ENCODE measurements at places on chromosomes 4 and X. TPM values are rescaled to one million over a fixed set of nuclear protein-coding genes. Genes with fewer than 3 reads are reported as not detected.
A peak's percentile ranks its signal among the peaks of the same experiment; 100 is the strongest.

The DUX4 gene
- not detected for total RNA-seq

DNA sequence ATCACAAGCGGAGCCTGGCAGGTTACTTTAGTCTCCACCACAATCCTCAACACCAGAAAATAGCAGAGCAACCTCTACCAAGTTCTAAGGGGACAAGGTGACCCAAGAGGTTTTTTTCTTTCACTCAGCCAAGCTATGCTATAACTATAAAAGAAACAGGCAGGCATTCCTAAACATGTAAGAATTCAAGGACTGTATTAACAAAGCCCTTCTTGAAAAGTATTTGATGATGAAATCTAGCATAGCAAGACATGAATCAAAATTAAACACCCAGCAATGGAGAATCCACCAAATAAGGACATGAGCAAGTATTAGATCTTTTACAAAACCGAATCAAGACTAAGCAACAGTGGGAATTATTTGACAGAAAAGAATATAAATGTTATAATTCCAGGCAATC lies 25.7 kb upstream of the C1QTNF7 start:
- H3K36me3 ChIP-seq = no peaks in the 10 kb centered on the region
- H3K4me3 ChIP-seq = no peak overlapping the region
- H3K27me3 ChIP-seq = no peaks in the 10 kb centered on the region
- DNase-seq = no peak
- peak overlapping the region; percentile 85 for H3K27ac ChIP-seq

The SCML1 gene
- 4.1 TPM for total RNA-seq

GRCh38 chrX:65451663-65452062 lies 82.9 kb downstream of the LAS1L start:
- no peaks in the 10 kb centered on the region for H3K36me3 ChIP-seq
- no peak overlapping the region for H3K4me3 ChIP-seq
- peak; percentile 13 for DNase-seq
- no peaks in the 10 kb centered on the region for H3K4me1 ChIP-seq
- no peaks in the 10 kb centered on the region for H3K27me3 ChIP-seq

- DNase-seq = no peak
- no peaks in the 10 kb centered on the region for H3K36me3 ChIP-seq
- H3K27me3 ChIP-seq = no peaks in the 10 kb centered on the region
- H3K4me3 ChIP-seq = no peak overlapping the region
- no peak overlapping the region for H3K27ac ChIP-seq
These were observed 184.7 kb upstream of the FRMPD4 start for GRCh38 chrX:11953615-11954014.

DNA sequence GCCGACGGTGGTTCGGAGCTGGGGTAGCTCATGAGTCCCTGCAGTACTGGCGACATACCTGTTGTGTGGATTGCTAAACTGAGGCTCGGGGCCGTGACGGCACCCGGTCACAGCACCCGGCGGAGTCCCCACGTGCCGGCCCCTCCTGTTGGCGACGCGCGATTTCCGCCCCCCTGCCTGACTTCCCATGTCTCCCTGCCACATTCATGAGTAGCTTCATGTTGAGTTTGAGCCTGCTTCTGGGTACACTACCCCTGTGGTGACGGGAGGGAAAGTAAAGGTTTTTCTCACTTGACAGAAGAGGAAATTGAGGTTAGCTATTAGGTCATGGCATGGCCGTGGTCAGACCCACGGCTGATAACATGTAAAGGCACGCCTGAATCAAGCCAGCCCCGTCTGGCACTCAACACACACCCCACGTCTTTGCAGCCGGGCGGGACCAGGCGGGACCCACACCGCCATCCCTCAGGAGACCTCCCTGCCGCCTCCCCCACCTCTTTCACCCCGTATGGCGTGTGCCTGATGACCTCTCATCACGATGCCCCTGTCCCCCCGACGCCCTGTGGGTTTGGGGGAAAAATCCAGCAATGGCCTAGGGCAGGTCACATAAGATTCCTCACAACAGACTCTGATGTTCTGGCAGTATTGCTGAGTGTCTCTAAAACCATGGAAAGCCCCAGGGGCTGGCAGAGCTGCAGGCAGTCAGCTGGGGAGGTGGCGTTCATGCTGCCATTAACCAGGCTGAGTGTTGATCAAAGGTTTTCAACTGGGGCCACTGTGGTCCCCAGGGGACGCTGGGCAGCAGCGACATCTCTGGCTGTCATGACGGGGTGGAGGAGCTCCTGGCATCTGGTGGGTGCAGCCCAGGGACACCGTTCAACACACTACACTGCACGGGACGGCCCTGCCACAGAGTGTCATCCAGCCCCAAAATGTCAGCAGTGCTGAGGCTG lies 29.2 kb downstream of the P2RY8 start:
- peaks cover 32% of the 10 kb centered on the region for H3K4me1 ChIP-seq
- H3K27ac ChIP-seq = no peak overlapping the region
- peak; percentile 77 for DNase-seq
- no peaks in the 10 kb centered on the region for H3K27me3 ChIP-seq
- peaks cover 37% of the 10 kb centered on the region for H3K36me3 ChIP-seq

DNA sequence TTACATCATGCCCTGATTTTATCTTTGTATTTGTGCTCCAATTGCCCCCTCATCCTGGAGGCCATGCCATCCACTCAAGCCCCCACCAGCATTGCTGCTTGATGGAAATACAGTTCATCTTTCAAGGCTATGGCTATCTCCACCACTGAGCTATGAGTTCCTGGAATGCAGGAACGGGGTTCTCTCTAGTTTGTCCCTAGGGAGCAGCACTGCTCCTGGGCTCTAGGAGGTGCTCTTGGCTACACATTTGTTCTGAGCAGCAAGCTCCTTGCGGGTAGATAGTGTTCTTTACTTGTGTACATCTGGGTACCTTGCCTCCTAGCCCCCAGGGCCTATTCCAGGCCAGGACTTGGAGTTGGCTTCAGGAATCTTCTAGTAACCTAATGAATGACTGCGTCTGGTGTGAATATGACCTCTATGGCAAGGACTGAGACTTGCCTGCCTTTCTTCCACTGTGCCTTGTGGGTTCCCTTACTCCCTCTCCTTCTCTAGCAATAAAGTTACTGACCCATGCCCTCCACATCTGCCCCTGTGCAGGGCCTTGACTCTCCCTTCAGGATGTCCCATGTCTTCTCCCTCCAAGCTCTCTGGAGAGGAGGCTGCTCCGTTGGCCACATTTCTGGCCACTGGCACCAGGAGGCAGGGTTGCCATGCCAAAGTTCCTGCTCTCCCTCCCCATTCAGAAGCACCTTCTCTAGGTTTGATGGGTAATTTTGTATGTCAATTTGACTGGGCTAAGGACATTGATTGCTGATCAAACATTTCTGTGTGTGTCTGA lies 7.6 kb downstream of the CITED1 start:
- peak; percentile 14 for DNase-seq
- H3K36me3 ChIP-seq = no peaks in the 10 kb centered on the region
- H3K4me3 ChIP-seq = no peak overlapping the region
- no peak overlapping the region for H3K27ac ChIP-seq
- H3K27me3 ChIP-seq = peaks cover 35% of the 10 kb centered on the region

GRCh38 chr4:152454398-152455011 lies 81.4 kb downstream of the FBXW7 start:
- peaks cover 37% of the 10 kb centered on the region for H3K4me1 ChIP-seq
- no peaks in the 10 kb centered on the region for H3K36me3 ChIP-seq
- H3K27me3 ChIP-seq = no peaks in the 10 kb centered on the region
- no peak overlapping the region for H3K4me3 ChIP-seq

DNA sequence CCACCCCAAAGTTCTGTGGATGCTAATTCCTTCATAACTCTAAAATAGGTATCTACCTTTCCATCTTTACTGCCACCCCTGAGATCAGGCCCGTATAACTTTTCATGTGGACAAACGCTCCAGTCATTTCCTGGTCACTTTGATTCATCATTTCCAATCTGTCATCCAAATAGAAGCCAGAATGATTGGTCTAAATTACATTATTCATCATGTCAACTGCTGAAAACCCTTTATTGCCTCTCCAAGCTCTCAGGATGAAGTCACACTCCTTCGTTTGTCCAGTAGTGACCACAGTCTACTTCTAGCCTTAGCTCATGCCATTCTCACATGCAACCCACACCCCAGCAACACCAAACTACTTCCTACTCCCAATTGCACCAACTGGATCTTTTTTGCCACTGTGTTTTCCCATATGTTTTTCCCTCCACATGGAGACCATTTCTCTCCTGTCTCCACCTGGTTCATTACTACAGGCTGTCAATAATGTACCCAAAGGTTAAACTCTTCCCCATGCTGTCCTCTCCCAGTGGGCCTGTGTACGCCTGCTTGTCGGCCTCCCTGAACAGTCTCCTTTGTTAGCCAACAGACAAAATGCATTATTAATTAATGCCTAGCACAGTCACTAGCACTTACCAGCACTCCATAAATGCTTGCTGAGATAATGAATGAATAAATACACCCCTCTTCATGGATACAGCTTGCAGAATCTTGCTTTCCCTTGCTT lies 382.6 kb upstream of the NOCT start:
- H3K27me3 ChIP-seq = no peaks in the 10 kb centered on the region
- H3K4me3 ChIP-seq = no peak overlapping the region
- no peak for DNase-seq
- no peak overlapping the region for H3K27ac ChIP-seq

Data from activated CD8-positive, alpha-beta T cell treated with anti-CD3 and anti-CD28 coated beads for 36 hours (primary cell).